Naive thymus-derived CD8-positive, alpha-beta T cell (primary cell): ENCODE measurements at places on chromosomes 16 and 17. TPM values are rescaled to one million over a fixed set of nuclear protein-coding genes. Genes with fewer than 3 reads are reported as not detected.

MPP3 gene
- total RNA-seq: 0.16 TPM

SMPD3 gene
- 0.27 TPM for total RNA-seq

HOXB1 gene
- not detected for total RNA-seq

ZNF594 gene
- 32.5 TPM for total RNA-seq

MYH8 gene
- not detected for total RNA-seq

KCNJ12 gene
- not detected for total RNA-seq

SPATA22 gene
- 0.36 TPM for total RNA-seq

KCNJ2 gene
- not detected for total RNA-seq

KRT34 gene
- not detected for total RNA-seq

STH gene
- total RNA-seq: not detected

SGCA gene
- total RNA-seq: not detected

SHISA6 gene
- total RNA-seq: not detected

PITPNM3 gene
- total RNA-seq: 0.44 TPM

NOTUM gene
- not detected for total RNA-seq

PRR15L gene
- not detected for total RNA-seq

SLX4 gene
- total RNA-seq: 8.6 TPM

MYH3 gene
- 16.0 TPM for total RNA-seq

GAS2L2 gene
- total RNA-seq: 0.36 TPM

MYL4 gene
- total RNA-seq: not detected
